Stimulated activated CD4-positive, alpha-beta T cell treated with anti-CD3 and anti-CD28 coated beads, Interleukin-12 subunit alpha, Interleukin-12 subunit beta, amount 100 ng/mL, for 4 hours (primary cell): ENCODE measurements at places on chromosomes 1 and 21.

GRCh38 chr1:247330548-247331171 lies 1.0 kb downstream of the ZNF496 start:
- DNase-seq, result no peak

- no peak for DNase-seq
These were observed 4.9 kb downstream of the ADAMTSL4 start for GRCh38 chr1:150554086-150554452.

GRCh38 chr1:212118872-212119260 lies 83.3 kb downstream of the DTL start:
- no peak for DNase-seq

- no peak for DNase-seq
These were observed 244.9 kb downstream of the ZNF648 start for GRCh38 chr1:181816608-181817007.

DNA sequence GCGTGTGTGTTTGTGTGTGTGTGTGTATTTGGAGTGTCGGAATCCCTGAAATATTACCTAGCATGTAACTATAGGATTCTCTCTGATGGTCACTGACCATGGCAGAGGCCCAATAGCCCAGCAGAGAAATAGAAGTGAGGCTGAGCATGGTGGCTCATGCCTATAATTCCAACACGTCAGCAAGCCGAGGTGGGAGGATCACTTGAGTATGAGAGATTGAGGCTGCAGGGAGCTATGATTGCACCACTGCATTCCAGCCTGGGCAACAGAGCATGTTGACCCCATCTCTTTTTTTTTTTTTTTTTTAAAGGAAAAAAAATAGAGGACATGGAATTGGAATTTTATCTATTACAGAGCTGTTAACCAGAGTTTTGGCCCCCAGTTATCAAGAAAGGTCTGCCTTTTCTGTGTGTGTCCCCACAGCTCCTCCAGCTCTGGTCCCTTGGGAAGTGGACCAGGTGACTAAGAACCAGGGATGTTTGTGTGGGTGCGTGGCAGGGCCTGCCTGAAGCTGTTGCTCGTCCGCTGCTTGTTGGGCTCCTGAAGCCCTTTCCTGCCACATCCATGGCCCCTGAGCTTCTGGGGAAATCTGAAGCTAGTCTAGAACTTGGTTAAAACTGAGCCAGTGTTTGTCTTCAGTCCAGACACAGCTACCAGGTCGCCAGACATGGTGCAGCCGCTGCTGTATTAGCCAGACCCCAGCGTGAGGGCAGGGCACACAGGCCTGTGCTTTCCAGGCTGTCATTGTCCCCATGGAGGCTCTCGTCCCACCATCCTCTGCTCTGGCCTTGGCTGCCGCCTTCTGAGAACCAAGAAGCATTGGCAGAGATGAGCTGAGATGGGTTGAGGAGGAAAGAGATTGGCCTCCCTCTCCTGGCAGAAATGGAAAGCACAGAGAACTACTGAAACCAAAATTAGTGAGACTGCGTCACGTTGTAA lies 25.5 kb downstream of the CAPN9 start:
- DNase-seq, result no peak

GRCh38 chr1:158071138-158071537 lies 77.7 kb downstream of the KIRREL1 start:
- DNase-seq, result no peak

DNA sequence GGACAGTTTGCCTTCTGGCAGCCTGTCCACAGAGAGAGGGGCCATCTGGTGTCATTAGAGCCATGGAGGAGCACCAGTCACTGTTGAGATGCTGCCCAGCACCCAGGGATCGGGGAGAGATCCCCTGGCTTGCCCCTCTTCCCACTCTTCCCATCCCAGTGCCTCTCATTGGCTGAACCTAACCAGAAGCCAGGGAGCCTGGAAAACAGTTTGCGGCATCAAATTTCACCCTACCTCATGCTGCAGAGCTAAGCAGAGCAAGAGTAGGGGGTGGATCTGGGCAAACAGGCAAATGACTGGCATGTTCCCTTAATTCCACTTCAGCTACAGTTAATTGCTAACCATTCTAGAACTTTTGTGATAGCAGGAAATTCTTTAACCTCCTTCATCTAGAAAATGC lies 19.1 kb downstream of the TRAF5 start:
- DNase-seq, result no peak

DNA sequence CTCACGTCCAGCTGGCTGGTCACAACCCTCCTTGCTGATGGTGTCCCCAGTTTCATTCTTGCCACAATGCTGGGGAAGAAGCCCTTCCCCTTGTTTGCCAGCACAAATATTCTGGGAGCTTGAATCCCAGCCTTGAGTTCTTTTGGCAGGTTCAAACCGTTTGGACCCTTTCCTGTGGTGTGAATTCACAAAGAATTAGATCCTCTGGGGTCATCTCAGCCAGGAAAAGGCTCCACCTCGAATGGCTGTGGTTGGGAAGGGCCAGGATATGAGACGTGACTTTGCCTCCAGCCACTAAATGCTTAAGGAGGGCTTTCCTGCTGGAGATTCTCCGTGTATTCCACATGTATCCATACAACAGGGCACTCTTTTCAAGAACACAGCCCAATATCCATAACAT lies 66.9 kb downstream of the MRPL37 start:
- DNase-seq, result no peak

DNA sequence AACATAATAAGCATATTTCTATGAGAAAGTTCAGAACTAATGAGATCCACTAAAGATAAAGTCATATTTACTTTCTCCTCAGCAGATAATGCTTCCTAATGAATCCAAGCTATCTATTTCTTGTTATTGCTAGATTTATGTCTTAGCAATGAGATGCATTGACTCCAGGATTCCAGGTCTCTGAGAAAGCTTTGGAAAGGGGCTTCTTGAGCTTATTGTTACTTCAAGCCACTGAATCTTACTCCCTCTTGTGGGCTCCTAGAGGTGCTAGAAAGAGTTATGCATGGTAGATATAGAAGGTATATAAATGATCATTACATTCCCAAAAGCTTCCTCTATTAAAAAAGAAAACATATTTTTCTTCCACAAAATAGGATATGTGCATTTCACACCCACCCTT lies 246.4 kb upstream of the ADAMTS5 start:
- DNase-seq, result no peak
